ENCODE measurements at places on chromosomes 1 and 21. TPM values are rescaled to one million over a fixed set of nuclear protein-coding genes. Genes with fewer than 3 reads are reported as not detected.

Gene PTPN7
- total RNA-seq, result not detected

Gene WNT2B
- 8.6 TPM for total RNA-seq

Gene RTCA
- 38.0 TPM for total RNA-seq

Gene ERO1B
- 0.90 TPM for total RNA-seq

Gene TLR5
- 0.09 TPM for total RNA-seq

Gene RNASEL
- total RNA-seq, result 6.5 TPM

Gene FAM163A
- 0.09 TPM for total RNA-seq

Gene LAD1
- not detected for total RNA-seq

Gene LIN28A
- not detected for total RNA-seq

Gene ZNF593
- total RNA-seq, result 31.8 TPM

Gene LYPD8
- total RNA-seq, result not detected

Gene HSD3B1
- total RNA-seq, result not detected

Gene ASAP3
- 6.4 TPM for total RNA-seq
